ENCODE measurements at places on chromosomes 3 and 15. TPM values are rescaled to one million over a fixed set of nuclear protein-coding genes. Genes with fewer than 3 reads are reported as not detected.
A peak's percentile ranks its signal among the peaks of the same experiment; 100 is the strongest.

Gene GRIP2
- total RNA-seq, result 0.49 TPM

Gene LDHAL6B
- total RNA-seq, result not detected

Gene CLRN1
- not detected for total RNA-seq

Gene SLC51B
- 127 TPM for total RNA-seq

Gene ZFAND6
- total RNA-seq, result 87.1 TPM

Gene THOC7
- total RNA-seq, result 54.0 TPM

Gene CMTM8
- 8.4 TPM for total RNA-seq

Gene CHDH
- 34.1 TPM for total RNA-seq

Gene TMC3
- total RNA-seq, result not detected

Gene JAGN1
- total RNA-seq, result 40.9 TPM

Gene MYO5C
- 73.9 TPM for total RNA-seq

GRCh38 chr15:37058316-37058985 lies 41.9 kb downstream of the MEIS2 start:
- no peak for DNase-seq

GRCh38 chr3:41334426-41334825 lies 135.1 kb downstream of the CTNNB1 start:
- DNase-seq, result no peak

- DNase-seq, result no peak
Measured at GRCh38 chr3:160860346-160860745, 104.3 kb downstream of the PPM1L start.

GRCh38 chr15:40906991-40907802 lies 12.9 kb downstream of the VPS18 start:
- DNase-seq, result peak; percentile 84

DNA sequence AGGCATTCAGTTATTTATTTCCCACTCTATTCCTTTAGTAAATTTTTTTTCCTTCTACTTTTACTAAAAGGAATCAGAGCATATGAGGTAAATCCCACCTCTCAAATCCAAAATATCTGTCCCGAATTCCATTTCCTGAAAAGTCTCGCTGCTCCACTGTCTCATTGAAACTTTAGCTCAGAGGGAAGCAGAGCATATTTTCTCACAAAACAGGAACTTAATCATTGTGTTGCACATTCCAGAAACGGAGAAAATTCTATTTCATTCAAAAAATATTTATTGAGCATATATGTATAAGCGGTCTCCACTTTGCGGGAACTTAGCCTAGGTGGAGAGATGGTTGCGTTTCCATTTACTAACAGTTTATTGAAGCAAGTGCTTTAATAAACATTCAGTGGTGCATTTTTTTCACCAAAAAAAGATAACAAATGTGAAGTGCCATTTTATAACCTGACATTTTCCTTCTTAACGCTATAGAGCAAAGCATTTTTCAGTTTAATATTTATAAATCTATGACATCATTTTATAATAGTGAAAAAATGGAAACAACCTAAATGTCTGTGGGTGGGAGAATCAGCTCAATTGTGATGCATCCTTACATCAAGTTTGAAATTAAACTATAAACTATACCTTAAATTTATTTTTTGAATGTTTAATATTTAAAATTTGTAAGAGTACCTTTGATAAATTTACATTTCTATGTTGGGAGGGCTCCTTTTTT lies 67.2 kb upstream of the CSTA start:
- DNase-seq, result no peak

GRCh38 chr3:152443212-152444023 lies 174.7 kb downstream of the MBNL1 start:
- no peak for DNase-seq

DNA sequence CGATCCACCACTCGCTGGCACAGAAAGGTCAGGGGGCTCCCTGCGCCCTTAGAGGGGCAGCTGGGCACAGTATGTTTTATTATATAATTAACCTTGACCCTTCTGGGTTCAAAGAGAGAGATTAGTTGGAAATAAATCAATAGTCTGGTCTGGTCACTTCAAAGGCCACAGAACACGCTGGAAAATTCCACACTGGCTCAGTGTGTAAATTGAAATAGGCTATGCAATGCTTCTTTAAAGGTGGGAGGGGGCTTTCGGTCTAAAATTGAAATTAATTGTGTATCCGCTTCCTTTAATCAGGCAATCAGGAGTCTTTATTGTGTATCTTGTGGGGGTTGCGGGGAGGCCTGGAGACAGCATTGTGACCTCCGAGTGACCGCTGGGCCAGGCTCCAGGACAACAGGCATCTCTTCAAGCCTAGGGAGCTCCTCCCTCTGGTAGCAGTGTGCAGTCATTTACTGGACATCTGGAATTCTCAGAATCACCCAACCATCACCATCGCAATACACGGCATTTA lies 8.0 kb downstream of the RNU5B-1 start:
- DNase-seq, result no peak

- DNase-seq, result no peak
Measured at GRCh38 chr3:115520241-115520640, 103.1 kb upstream of the GAP43 start.

DNA sequence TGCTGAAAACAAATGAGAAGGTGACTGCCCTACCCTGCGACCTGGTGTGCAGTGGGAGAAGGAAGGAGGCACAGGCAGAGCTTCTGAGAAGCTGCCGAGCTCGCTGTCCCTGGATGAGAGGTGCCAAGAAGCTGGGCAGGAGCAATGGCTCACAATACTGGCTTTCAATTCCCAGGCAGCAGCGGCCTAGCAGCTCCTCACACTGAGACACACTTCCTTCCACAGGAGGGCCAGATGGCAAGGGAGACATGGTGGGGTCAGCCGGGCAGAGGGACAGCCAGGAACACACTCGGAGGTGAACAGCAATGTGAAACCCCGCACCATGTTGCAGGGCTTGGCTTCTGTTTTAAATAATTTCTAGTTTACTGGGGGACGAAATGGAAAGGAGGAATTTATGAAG lies 314.6 kb downstream of the EPHB1 start:
- no peak for DNase-seq

DNA sequence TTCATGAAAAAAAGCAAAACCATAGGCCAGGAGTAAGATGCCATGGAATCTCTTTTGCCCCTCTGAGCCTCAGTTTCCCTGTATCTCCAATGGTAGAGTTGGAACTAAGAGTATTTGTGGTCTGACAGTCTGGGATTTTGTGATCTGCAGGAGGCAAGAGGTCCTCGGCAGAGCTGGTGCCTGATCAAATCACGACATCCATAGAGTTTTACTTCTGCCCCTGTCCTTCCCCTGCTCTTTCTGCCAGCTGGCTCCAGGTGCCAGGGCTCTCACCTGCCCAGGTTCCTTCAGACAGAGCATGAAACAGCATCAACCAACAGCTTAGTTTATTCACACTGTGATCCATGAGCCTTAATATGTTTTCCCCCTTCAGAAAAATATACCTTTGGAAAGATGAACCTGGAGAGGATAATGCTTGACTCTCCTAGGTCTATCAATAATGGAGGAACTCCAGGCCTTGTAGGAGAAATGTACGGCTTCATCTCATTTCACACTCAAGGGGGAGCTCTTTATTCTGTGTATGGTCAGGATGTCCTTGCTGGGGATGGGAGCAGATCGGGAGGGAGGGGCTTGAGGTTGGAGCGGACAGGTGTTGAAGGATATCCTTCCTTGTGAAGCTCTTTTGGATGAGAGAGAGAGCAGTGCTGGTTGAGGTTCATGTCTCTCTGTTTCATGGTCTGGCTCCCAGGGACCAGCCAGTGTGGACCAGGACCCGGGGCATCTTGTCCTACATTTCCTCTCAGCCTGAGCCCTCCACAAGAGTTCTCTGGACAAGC lies 309.9 kb downstream of the RPLP1 start:
- DNase-seq, result no peak

DNA sequence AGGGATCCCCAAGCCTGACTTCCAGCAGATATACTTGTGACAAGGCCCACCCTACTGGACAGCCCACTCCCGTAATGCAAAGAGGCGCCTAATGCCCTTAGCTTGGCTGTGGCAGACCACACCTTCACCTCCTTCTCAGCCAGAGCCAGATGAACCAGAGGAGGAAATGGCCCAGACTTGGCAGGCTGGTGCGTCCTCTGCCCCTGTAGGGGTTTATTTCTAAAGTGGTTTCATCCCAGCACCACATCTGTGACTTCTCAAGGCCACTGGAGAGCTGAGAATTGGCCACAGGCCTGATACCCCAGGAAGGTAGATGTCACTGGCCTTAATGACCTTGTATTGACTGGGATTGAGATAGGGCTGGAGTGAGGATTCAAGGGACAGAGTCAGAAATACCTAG lies 29.5 kb downstream of the BOC start:
- no peak for DNase-seq

- DNase-seq, result no peak
Measured at GRCh38 chr3:38368238-38368637, 21.7 kb downstream of the XYLB start.

GRCh38 chr3:172516318-172517214 lies 6.7 kb downstream of the TNFSF10 start:
- DNase-seq, result peak; percentile 84

- no peak for DNase-seq
Measured at GRCh38 chr3:161503271-161503670, 6.7 kb downstream of the OTOL1 start.

- no peak for DNase-seq
Measured at GRCh38 chr3:34957677-34958076, 681.6 kb upstream of the ARPP21 start.

- DNase-seq, result no peak
Measured at GRCh38 chr15:58472221-58472620, 40.4 kb downstream of the LIPC start.

- DNase-seq, result no peak
Measured at GRCh38 chr3:88807491-88808105, 299.8 kb upstream of the EPHA3 start.

DNA sequence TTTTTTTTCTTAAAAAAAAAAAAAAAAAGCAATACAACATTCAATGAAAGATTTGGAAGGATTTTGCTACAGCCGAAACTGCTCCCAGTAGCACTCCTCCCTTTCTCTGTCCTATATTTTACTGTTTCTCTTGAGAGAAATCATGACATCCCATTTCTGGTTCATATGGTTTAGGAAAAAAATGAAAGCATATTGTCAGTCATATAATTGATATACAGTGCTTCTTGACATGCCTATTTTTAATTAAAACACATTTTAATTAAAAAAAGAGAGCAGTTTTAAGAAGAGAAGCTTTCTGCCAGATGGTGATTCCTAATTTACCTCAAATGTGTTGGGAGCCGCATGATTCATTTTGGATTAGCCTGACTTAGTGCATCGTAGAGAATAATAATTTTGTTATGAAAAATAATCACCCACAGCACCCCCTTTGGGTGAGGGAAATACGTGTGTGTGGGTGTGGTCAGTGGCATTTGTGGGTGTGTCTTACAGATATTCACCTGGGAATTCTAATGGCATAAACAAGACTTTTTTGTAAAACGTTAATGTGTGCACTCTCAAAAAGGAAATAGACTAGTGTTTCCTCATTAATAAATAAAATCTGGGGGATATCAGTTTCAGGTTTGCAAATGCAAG lies 544.5 kb downstream of the MFSD1 start:
- no peak for DNase-seq

- no peak for DNase-seq
Measured at GRCh38 chr15:40247406-40247971, 8.6 kb downstream of the PAK6 start.

GRCh38 chr3:51057121-51057520 lies 328.0 kb upstream of the MANF start:
- no peak for DNase-seq

GRCh38 chr15:96974761-96975160 lies 644.3 kb downstream of the NR2F2 start:
- no peak for DNase-seq

DNA sequence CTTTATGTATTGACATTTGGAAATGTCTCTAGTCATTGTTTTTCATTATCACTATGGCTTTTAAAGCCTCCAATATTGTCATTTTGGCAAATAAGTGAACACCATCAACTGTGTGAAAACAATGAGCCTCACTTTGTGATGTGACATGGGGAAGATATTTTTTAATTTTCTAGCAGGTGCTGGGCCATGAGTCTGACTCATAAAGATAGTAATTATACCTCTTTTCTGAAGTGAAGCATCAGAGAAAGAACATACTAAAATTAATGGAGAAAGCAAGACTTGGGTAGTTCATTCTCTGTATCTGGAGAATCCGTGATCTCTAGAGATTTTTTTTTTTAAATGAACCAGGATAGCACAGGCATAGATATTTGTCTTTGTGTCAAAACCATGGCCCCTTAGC lies 100.8 kb downstream of the CCNL1 start:
- no peak for DNase-seq

DNA sequence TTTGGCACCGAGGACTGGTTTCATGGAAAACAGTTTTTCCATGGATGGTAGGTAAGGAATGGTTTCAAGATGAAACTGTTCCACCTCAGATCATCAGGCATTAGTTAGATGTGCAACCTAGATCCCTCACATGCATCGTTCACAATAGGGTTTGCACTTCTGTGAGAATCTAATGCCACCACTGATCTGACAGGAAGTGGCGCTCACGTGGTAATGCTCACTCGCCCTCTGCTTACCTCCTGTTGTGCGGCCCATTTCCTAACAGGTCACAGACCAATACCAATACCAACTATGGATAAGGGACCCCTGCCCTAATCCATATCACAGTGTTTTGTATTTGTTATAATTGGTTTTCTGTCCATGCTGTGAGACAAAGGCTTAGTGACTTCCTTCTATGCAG lies 58.9 kb downstream of the SLMAP start:
- no peak for DNase-seq

- no peak for DNase-seq
Measured at GRCh38 chr3:80000022-80000421, 232.2 kb upstream of the ROBO1 start.

- no peak for DNase-seq
Measured at GRCh38 chr15:60212536-60212935, 185.2 kb downstream of the ANXA2 start.

GRCh38 chr15:43169888-43170287 lies 15.3 kb upstream of the CCNDBP1 start:
- DNase-seq, result no peak

DNA sequence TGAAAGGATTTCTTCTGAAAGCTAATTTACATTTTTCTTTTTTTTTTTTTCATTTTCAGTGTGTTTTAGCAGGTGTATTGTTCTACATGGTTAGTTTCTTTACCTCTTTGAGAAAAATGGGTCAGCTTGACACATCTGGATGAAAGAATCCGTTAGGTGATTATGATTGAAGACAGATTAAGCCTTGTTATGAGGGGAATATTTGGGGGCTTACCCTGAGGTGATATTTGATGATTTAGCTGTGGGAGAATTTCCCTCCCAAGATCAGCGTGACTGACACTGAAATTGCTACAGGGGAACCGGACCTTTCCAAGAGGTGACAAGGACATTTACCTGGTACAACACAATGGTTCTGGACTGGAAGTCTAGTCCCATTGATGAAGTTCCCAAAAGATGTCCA lies 147.5 kb downstream of the NFKBIZ start:
- DNase-seq, result no peak

GRCh38 chr3:149879872-149880271 lies 66.9 kb downstream of the RNF13 start:
- DNase-seq, result peak; percentile 51

DNA sequence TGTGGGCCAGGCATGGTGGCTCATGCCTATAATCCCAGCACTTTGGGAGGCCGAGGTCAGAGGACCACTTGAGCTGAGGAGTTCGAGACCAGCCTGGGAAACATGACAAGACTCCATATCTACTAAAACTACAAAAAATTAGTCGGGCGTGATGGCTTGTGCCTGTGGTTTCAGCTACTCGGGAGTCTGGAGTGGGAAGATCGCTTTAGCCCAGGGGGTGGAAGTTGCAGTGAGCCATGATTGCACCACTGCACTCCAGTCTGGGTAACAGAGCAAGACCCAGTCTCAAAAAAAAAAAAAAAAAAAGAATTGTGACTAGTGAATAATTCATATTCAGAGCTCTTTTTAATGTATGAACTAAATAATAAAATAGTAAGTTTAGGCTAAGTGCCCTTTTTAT lies 87.8 kb upstream of the TSEN2 start:
- no peak for DNase-seq

Data from left colon (tissue), 2 donors.